ENCODE measurements at places on chromosomes 2 and 18.

DNA sequence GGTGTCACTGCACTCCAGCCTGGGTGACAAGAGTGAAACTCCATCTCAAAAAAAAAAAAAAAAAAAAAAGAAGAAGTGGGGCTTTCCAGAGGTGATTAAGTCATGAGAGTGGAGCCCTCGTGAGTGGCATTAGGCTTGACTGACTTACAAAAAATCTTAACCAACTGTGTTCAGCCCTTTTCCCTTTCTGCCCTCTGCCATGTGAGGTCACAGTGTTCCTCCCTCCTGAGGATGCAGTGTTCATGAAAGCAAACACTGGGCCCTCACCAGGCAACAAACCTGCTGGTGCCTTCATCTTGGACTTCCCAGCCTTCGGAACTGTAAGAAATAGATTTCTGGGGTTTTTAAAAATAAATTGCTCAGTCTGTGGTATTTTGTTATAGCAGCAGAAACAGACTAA, 37.0 kb upstream of the METTL21A start:
- no peak for DNase-seq

- DNase-seq, result peak; percentile 76
Measured at GRCh38 chr2:67389286-67389685, 7.8 kb upstream of the ETAA1 start.

- DNase-seq, result no peak
Measured at GRCh38 chr2:142769761-142770160, 107.7 kb upstream of the KYNU start.

- DNase-seq, result no peak
Measured at GRCh38 chr2:24707143-24707542, 86.0 kb downstream of the PTRHD1 start.

GRCh38 chr18:12038082-12038638, 55.5 kb upstream of the ANKRD62 start:
- DNase-seq, result peak; percentile 24

- peak; percentile 81 for DNase-seq
Measured at GRCh38 chr2:65377556-65378192, 54.7 kb downstream of the SPRED2 start.

- DNase-seq, result no peak
Measured at GRCh38 chr18:73943763-73944162, 203.9 kb downstream of the FBXO15 start.

DNA sequence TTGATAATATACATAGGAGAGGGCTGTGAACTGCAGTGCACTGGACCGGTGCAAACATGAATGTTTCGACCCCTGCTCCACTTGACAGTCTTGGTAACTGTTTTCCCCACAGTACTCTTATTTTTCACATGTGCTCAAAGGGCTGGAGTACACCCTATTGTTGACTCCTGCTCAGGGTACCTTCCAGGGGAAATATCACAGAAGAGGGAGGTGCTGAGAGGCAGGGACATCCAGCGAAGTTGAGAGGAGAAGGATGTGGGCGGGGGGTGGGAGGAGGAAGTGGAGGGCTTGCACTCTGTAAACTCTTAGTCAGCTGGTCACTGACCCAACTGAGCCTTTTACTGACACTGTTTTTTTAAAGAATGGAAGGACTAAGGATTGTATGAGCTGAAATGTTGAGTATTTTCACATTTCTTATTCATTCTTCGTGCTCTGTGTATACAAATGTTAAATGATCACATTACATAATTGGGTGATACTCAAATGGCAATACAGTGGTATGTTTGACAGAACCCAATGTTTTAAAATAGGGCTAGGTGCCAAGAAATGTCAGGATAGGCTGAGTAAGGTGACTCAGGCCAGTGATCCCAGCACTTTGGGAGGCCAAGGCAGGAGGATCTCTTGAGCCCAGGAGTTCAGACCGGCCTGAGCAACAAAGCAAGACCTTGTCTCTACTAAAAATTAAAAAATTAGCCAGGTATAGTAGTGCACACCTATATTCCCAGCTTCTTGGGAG, 10.0 kb downstream of the INPP4A start:
- no peak for DNase-seq

GRCh38 chr2:145812165-145812554, 1292.2 kb upstream of the ZEB2 start:
- DNase-seq, result no peak

DNA sequence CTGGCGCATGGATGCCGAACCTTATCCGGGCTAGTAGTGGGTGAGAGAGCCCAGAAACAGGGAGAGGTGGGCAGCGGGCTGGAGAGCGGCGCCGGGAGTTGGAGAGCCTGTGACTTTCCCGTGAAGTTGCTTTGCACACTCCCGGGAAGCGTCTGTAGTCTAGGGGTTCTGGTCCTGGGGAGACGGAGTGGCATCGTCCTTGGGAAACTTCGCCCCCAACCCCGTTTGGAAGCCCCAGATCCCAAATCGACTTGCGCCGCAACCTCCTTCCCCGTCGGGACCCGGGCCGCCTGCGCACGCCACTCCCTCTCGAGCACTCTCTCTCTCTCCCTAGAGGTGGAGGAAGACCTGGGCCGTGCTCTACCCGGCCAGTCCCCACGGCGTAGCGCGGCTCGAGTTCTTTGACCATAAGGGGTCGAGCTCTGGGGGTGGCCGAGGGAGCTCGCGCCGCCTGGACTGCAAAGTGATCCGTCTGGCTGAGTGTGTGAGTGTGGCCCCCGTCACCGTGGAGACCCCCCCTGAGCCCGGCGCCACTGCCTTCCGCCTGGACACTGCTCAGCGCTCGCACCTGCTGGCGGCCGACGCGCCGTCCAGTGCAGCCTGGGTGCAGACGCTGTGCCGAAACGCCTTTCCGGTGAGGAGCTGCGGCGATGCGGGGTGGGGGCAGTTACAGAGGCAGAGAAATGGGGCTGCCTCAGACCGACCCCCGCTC, 456 bp downstream of the DOK1 start:
- DNase-seq, result no peak

GRCh38 chr2:199932312-199932855, 21.3 kb downstream of the C2orf69 start:
- peak; percentile 39 for DNase-seq

DNA sequence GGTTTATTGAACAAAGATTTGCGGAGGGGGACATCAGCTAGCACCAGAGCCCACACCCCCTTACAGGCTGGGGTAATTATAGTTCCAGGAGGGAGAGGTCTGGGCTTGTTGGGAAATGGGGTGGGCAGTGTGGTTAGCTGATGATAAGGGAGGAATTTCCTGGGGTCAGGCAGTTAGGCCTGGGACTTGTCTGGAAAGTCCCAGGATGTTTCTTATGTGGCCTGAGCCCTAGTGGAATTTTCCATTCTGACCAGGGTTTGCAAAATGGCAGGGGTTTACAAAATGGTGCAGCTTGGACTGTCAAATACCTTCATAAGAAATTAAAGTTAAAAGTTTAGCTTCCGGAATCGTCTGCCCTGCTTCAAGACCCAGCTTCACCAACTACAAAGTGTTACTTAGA, 199.1 kb downstream of the FBXO15 start:
- peak; percentile 6 for DNase-seq

DNA sequence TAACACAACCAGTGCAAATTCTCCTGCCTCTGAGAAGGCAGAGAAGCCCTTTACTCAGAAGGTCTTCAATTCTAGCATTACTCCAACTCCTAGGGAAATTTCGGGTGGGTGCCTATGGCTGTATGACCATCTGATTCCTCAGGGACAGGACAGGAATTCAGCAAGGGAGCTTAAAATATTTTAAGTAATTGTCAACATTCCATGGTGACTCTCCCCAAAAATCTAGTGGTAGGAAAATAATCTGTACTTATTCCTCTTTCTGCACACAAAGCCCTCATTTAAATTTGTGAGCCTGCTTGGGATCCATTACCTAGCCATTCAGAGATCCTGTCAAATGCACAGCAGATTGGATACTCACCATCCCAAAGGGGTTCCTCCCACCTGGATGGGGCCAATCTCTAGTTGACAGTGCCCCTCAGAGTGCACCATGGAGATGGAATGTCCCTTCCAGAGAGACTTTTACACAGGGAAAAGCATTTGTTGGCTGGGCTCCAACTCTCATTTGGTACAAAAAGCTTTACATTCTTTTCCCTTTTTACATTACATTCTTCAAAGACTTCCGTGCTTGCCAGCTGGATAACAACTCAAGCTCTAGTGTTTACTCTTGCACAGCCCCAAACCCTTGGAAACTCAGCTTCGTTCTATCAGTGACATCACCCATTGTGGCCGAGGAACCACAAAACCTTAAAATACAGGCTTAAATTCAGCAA, 3.1 kb upstream of the TMEM150A start:
- peak; percentile 95 for DNase-seq

DNA sequence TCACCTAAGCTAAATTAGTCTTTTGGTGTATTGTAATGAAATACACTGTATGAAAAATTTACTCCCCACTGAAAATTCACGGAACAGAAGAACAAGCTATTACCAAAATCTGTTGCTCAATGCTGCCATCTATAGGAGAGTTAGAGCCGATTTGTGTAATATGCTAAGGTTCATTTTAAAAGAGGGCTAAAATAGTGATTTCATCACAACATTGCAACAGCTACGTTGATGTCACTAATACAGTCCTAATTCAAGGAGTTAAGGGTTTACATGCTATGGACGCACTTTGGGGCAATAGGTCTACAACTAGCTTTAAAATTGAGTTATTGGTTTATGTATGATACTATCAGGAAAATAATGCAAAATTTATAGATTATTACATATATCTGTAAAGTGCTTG, 3.0 kb upstream of the IRS1 start:
- peak; percentile 79 for DNase-seq

GRCh38 chr2:127166231-127166860, 53.8 kb downstream of the CYP27C1 start:
- no peak for DNase-seq
